ENCODE measurements at places on chromosomes 1 and 21. TPM values are rescaled to one million over a fixed set of nuclear protein-coding genes. Genes with fewer than 3 reads are reported as not detected.

Gene IFI44L
- total RNA-seq, result 40.6 TPM

GRCh38 chr1:65170511-65171142 is 22.6 kb downstream of the AK4 start:
- no peak for DNase-seq

Gene SLC45A3
- 4.8 TPM for total RNA-seq

DNA sequence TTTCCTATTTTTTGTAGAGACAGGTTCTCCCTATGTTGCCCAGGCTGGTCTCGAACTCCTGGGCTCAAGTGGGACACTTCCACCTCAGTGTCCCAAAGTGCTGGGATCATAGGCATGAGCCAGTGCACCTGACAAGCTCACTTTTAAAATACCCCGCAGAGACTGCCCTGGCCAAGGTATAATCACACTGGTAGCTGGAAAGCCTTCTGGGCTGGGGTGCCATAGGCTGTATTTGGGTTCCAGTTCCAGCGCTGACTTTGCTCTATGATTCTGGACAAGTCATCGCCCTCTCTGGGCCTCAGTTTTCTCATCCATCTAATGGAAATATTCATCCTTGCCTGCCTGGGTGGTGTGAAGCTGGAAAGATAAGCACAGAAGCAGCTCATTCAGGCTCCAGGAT is 10.4 kb downstream of the LDLRAD1 start:
- DNase-seq, result no peak

Gene HES5
- 2.5 TPM for total RNA-seq

GRCh38 chr1:196655071-196655470 is 3.2 kb downstream of the CFH start:
- no peak for DNase-seq

DNA sequence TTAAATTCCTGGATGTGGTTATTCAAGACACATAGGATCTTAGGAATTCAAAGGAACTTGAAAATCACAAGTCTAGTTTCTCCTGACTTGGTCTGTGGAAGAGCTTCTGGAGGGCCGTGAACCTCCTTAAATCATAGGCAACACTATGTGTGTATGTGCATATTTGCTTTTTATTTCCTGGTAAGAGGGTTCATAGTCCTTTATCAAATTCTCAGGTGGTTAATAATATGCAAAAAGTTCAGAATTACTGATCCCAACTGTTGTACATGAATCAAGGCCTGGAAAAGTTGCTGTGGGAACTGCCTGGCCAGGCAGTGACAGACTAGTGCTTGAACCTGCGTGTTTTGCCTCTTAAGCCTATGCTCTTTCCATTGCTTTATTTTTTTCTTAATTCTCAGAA is 12.9 kb downstream of the MTR start:
- no peak for DNase-seq

DNA sequence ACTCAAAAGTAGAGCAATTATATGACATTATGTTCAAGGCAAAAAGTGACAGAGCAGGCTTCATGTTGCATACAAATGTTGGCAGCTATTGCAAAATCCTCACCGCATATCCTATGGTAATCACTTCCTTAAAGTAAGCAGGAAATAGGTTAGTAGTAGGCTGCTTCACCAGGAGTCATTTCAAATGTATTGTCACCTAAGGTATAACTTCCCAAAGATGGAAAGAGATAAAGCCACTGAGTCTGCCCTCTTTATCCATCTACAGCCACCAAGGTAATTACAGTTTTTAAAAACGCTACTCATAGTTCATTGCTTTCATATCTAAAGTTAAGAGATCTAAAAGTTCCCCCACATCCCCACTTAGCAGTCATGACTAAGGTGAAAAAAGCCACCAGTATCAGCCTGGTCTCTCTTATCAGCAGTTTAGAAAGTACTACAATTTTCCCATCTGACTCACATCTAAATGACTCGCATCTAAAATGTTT is 31.6 kb upstream of the UBE2U start:
- no peak for DNase-seq

DNA sequence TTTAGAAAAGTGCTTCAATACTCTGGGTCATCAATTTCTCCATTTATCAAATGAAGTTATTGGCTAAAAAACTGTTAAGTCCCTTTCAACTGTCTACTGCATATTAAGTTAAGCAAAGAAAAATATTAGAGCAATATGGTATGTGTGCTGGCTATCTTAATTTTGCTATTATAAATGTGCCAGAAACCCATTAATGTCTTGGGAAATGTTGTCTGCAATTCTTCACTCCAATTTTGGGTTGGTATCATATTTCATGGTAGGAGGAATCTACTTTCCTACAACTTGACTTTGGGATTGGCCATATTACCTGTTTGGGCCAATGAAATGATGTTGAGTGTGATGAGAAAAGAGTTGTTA is 1063.9 kb downstream of the PLA2G4A start:
- DNase-seq, result no peak

- no peak for DNase-seq
Observed at GRCh38 chr1:183514235-183514634, 41.9 kb downstream of the SMG7 start.
